ENCODE measurements at places on chromosomes 1 and 21.
A peak's percentile ranks its signal among the peaks of the same experiment; 100 is the strongest.

GRCh38 chr1:241992734-241993133, 6.2 kb downstream of the MAP1LC3C start:
- DNase-seq: no peak

- DNase-seq: no peak
These were observed 251.4 kb downstream of the FAM72C start for GRCh38 chr1:143720087-143721023.

GRCh38 chr21:39029086-39029755, 154.0 kb downstream of the PSMG1 start:
- DNase-seq: no peak

DNA sequence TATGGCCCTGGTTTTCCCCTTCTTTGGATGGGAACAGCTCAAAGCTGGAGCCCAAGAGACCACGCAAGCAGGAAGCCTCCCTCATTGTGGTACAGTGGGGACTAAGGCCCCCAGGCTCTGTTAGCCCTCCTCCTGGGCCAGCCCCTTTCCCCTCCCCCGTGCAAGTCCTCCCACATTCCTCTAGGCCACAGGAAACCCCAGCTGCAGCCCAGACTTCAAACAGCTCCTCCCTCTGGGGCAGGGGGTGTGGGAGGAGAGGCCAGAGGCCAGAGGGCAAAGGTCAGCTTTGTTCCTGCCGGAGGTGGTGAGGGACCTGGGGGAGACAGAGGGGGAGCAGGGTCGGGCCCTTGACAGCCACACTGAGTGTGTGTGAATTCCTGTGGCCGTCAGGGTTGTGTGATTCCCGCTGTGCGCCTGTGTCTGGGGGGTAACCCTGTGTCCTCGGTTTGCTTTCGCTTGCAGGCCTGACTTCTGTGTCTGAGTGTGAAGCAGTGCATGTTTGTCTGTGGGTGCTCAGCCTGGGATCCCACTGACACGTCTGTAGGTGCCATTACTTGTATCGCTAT, 3.4 kb upstream of the AHDC1 start:
- DNase-seq: no peak

DNA sequence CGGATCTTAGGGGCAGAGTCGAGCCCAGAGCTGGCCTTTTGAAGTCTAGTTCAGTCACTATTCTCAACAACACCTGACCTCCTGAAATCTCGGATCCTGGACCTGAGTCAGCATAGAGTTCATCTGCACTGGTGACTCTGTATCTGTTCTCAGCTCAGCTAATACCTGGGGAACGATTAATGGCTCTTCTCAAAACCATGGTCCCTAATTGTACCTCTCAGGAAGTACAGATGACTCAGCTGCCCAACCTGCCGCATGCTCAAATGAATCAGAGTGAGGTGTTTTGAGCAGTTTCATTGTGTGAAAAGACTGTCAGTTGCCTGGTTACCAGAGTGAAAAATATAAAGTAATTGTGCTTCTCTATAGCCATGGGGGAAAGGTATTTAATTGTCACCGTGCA, 89.2 kb downstream of the SLC35F3 start:
- DNase-seq: no peak

DNA sequence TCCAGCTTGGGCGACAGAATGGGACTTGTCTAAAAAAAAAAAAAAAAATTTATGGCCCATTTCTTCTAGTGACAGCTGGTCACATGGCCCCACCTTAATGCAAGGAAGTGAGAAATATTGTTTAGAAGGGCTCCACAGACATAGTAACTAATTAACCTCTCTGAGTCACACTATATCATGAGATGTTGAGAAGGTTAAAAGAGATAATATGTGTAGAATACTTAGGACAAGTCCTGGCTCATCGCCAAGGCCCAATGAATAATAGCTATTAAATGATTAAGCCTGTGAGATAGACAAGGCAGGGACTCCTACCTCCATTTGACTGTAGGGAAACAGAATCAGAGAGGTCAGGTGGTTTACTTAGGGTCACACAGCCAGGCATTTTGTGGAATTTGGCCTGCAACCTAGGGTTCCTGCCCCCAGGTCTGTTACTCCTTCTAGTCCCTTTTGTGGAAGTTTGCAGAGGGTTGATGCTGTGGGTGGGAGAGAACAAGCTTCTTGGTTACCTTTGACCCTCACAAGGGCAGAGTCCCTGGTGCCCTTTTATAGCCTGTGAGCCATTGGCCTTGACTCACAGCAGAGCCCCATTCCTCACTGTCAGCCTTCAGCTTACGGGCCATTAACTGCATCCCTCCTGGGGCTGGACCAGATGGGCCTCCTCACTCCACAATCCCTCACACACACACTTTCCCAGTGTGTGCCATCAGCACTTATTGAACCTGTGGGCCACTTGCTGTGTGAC, 48.5 kb downstream of the OPRD1 start:
- no peak for DNase-seq

- DNase-seq: no peak
These were observed 37.4 kb downstream of the LEPR start for GRCh38 chr1:65457868-65458267.

GRCh38 chr1:28927266-28927647, 12.9 kb downstream of the EPB41 start:
- no peak for DNase-seq

GRCh38 chr1:5906116-5906515, 86.1 kb downstream of the NPHP4 start:
- no peak for DNase-seq

GRCh38 chr1:180256341-180257027, 26.4 kb downstream of the LHX4 start:
- DNase-seq: no peak

DNA sequence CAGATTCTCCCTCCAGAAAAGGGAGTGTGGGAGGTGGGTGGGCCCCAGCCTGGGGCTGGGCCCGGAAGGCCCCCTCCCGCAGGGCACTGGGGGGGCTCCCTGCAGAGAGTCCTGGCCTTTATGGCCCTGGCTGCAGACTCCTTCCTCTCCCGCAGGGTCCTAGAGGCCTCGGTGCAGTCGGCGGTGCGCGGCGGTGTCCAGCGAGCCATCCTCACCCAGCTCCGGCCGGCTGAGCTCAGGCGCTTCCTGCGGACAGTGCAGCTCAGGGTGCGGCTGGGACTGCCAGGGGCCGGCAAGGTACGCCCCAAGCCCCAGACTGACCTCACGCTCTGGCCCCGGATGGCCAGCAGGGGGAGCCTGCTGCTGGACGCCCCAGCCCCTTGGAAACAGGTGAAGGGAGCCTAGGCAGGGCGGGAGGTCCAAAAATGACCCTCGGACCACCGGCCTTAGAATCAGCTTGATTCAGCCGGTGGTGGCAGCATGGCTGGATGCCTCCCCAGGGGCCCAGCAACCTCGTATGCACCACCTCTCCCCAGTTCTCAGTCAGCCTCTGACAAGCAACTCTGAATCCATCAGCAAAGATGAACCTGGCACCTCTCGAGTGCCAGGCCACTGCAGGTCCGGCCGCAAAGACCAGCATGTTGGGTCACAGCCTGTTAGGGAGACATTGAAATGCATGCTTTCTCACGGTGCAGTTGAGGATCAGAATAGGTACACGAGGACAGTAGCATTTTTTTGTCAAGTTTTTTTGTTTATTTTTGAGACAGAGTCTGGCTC, 20.6 kb downstream of the MTHFR start:
- DNase-seq: peak; percentile 45

DNA sequence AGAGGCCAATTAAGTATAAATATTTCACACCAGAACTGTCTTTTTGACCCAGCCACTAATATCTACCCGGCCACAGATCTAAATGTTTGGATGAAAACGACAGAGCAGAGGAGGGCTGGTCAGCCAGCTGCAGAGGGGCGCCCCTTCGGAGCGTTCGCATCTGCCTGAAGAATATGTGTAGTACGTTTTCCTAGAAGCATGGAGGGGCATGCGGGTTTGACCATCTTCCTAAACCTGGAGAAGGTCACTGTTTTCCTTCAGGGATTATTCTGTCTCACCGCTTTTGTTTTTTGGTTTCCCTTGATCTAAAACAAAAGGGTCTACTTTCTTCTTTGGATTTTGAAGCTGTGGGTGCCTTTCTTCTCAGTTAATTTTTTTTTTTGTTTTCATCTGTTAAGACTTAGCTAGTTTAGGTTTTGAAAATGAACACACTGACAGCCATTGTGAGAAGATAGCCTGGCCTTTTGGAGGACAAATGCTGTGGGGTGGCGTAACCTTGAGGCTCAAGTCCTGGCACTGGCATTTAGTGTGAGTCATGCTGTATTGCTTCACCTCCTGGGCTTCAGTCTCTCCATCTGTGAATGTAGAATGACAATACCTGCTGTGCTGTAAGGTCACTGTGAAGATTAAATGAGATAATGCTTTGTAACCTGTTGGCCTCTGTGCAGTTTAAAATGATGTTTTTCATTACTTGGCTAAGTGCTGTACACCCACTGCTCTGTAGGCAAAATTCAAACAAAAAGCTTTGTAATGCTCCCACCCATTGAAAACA, 74.1 kb upstream of the IRF2BP2 start:
- DNase-seq: no peak

DNA sequence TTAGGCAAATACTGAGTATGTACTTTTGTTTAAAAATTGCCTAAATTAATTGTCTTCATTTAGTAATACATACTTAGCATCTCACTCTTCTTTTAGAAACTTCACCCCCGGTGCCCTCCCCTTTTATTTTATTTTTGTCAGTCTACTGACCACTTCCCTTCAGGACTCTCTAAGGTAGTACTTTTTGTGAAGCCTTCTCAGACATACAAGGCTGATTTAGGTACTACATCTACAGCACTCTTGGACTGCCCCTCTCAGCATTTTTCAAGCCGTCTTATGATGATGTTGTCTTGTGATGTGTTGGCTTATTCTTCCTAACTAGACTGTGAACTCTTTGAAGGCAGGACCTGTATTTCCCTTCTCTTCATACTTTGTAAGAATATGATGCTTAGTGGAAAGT, 24.7 kb downstream of the RPS6KC1 start:
- no peak for DNase-seq

- no peak for DNase-seq
These were observed 6.2 kb downstream of the INAVA start for GRCh38 chr1:200900877-200901276.

DNA sequence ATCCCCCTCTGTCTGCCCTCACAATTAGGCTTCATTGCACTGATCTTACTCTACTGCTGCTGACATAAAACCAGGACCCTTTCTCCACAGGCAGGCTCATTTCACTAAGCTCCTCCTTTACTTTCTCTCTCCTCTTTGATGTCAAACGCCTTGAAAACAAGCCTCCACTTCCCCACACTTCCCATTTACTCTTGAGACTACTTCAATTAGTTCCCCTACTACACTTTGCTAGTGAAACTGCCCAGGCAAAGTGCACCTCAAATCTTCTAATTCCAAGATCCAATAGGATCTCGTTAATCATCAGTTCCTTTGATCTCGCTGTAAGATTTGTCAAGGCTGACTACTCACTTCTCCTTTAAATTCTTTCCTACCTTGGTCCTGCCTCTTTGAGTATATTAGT, 5.9 kb upstream of the CDC20 start:
- DNase-seq: no peak

DNA sequence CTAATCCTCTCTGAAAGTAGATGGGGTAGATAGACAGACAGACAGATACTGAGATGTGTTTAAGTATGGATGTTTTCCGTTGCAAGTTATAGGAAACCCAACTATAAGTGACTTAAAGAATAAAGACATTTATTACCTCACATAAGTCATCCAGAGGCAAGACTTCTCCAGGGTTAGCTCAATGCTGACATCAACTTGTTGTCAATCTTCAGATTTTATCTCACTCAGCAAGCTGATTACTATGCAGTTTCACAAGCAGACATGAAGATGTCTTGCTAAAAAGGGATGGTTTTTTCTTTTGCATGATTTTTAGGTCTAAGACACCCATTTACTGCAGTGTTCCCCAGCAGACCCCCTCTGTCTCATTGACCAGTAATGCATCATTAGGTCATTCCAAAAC, 30.7 kb upstream of the ZNF362 start:
- no peak for DNase-seq
